Lung (tissue), 17 donors: ENCODE measurements at places on chromosomes 5 and 9. TPM values are rescaled to one million over a fixed set of nuclear protein-coding genes. Genes with fewer than 3 reads are reported as not detected.

The DMGDH gene
- 0.24 TPM for polyA plus RNA-seq

The TMC1 gene
- not detected for polyA plus RNA-seq

The CYLC2 gene
- not detected for polyA plus RNA-seq

The CDO1 gene
- 5.4 TPM for polyA plus RNA-seq

The SAXO1 gene
- 0.02 TPM for polyA plus RNA-seq

The AJM1 gene
- 1.1 TPM for polyA plus RNA-seq

The KCNIP1 gene
- polyA plus RNA-seq: 0.45 TPM

The PCDHGB1 gene
- 0.20 TPM for polyA plus RNA-seq

The HTR4 gene
- not detected for polyA plus RNA-seq
